ENCODE measurements at places on chromosomes 6 and 20.

GRCh38 chr6:36318690-36319435 lies 17.8 kb downstream of the BNIP5 start:
- DNase-seq = no peak

DNA sequence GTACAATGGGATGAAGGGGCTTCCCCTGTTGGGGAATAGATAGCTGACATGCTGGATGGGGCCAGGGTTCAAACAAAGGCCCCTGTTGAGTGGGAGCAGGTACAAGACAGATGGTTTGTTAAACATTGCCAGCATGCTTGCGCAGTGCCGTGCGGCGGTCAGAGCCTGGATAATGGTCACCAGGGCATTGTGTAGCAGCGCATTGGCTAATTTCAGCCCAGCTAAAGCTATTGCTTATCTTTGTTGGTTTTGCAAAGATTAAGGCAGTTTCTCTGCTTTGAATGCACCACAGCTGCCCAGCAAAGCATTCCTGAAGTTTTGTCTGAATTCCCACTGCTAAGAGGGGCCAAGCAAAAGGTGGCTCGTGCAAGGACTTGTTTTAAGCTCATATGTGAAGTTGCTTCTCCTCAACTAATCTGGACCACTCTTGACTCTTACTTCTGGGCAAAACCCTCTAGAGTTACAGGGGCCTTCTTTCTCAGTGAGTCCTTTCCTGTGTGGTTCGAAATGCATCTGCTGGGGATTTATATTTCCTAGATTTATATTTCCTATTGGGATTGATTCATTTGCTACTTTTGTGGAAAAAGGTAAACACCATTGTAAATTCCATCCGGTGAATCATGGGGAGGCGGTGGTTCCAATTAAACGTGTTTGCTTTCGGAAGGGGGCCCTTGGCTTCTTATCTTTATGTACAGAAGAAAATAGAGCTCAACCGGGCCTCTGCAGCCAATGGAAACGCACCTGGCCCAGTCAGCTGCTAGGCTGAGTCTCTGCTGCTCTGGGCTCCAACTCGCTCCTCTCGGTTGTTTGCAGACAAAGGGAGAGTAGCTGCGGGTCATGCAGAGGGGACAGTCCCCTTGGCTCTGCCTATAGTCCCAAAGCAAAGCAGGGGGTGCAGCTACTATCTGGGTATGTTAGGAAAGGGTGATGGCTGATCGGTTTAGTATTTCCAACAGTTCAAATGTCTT lies 72.1 kb downstream of the FOXA2 start:
- DNase-seq = no peak

GRCh38 chr20:21681234-21681921 lies 24.1 kb upstream of the PAX1 start:
- no peak for DNase-seq

GRCh38 chr6:6984585-6985366 lies 123.0 kb upstream of the RREB1 start:
- no peak for DNase-seq

- no peak for DNase-seq
Measured at GRCh38 chr20:32655903-32656512, 17.7 kb downstream of the C20orf203 start.

DNA sequence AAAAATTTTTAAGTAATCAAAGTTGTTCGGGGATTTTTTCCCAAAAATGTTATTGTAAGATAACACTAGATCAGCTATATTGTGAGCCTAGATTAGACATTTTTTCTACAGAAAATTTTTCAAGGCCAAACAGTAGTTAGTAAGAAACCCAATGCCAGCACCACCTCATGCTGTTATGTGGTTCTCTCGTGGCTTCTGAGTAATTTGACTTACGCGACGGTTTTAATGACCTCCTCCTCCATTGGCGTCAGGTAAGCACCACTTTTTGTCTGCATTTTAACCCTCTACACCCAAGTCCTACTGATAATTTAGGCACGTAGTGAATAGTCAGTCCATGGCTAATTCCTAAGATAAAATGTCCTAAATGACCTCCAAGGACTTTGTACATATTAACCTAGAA lies 9.7 kb downstream of the RPS6KA2 start:
- no peak for DNase-seq

DNA sequence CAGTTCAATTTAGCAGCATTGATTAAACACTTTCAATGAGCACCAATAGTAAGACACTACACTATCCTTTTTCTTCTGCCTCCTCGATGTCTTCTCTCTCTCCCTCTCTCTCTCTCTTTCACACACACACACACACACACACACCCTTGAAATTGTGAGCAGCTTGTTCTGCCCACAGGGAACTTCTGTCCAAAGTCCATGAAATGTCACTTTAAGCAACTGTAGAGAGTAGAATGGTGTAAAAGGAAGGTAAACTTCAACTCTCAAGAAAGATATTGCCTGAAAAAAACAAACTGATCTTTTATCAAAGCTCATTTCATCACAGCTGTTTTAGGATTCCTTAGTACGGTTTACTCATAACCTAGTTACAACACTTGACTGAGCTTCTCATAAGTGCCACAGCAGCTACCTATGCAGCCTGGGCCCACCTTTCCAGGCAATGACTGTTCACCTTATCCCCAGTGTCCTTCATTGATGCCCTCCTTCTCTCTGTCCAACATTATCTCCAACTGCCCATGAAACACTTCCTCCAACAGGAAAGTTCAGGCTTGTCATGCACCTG lies 107.0 kb downstream of the TNFRSF21 start:
- DNase-seq = no peak

All from stimulated activated CD4-positive, alpha-beta T cell treated with anti-CD3 and anti-CD28 coated beads, Interleukin-1b, Interleukin-23, amount 100 ng/mL, for 1 hour (primary cell).